Stimulated activated CD8-positive, alpha-beta memory T cell treated with anti-CD3 and anti-CD28 coated beads, Interleukin-15, amount 100 ng/mL, for 1 hour (primary cell): ENCODE measurements at places on chromosomes 2 and 18.

- DNase-seq = no peak
These were observed 51.3 kb downstream of the C2orf76 start for GRCh38 chr2:119315241-119315925.

DNA sequence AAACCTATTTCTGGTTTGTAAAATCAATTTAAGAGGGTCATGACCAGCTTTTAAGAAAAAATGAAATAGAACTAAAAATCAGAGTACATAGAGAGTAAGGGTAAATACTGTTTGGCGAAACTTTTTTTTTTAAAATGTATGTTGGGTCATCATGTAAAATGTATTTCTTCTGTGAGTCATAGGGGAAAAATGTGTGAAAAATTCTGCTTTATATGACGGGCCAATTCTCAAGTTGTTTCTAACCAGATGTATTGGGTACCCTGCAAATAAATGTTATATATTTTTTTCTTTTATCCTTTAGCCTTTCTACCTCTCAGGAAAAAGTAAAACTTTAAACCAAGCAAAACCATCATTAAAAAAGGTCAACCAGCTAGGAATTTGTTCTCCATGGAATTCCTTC is 13.9 kb downstream of the AFTPH start:
- no peak for DNase-seq

- DNase-seq = no peak
These were observed 489 bp downstream of the TRMT61B start for GRCh38 chr2:28869494-28870145.

- DNase-seq = no peak
These were observed 25.1 kb upstream of the ARHGAP25 start for GRCh38 chr2:68709421-68709911.

DNA sequence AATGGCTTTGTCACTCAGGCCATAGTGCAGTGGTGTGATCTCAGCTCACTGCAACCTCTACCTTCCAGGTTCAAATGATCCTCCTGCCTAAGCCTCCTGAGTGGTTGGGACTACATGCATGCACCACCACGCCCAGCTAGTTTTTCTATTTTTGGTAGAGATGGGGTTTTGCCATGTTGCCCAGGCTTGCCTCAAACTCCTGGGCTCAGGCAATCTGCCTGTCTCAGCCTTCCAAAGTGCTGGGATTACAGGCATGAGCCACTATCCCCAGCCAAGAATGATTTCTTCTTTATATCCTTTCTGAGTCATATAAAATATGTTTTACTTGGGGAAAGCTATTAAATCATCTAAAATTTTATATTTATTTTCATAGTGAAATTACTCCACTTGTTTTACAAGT is 61.3 kb downstream of the CYBRD1 start:
- DNase-seq = no peak

DNA sequence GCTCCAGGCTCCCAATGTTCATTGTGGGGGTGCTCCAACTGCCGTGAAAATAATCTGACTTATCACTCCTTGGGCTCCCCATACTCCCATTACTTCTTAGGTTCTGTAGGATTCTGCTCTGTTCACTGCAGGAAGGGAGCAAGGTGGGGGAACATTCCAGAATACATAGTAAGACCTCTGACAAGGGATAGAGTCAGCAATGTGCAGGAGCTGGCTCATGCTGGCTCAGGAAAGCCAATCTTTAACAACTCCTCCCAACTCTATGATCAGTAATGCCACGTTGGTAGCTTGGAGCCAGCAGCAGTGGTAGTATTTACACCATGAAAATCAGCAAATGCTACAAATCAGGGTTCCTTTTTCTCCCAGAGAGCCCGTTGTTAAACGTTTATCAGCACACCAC is 44.4 kb downstream of the FECH start:
- DNase-seq = no peak

DNA sequence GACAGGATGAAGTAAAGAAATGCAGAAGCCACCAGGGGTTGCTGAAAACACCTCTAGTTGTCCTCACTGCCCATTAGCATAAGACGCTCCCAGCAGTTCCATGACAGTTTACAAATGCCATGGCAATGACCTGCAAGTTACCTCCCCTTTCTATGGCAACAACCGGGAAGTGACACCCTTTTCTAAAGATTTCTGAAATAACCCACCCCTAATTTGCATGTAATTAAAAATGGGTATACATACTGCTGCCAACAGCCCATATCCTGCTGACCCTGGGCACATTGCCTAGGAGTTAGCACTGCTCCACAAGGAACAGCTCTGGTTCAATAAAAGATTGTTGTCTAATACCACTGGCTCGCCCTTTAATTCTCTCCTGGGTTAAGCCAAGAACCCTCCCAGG is 178.3 kb upstream of the LRATD1 start:
- DNase-seq = no peak

GRCh38 chr2:84297155-84297554 is 161.9 kb downstream of the SUCLG1 start:
- no peak for DNase-seq

- DNase-seq = no peak
These were observed 18.0 kb downstream of the RNF125 start for GRCh38 chr18:32036506-32037180.

GRCh38 chr2:218878926-218879761 is 1.5 kb upstream of the WNT10A start:
- no peak for DNase-seq

- DNase-seq = no peak
These were observed 107.8 kb upstream of the XPO1 start for GRCh38 chr2:61645911-61646310.

- no peak for DNase-seq
These were observed 62.8 kb upstream of the RBM44 start for GRCh38 chr2:237735798-237736197.

DNA sequence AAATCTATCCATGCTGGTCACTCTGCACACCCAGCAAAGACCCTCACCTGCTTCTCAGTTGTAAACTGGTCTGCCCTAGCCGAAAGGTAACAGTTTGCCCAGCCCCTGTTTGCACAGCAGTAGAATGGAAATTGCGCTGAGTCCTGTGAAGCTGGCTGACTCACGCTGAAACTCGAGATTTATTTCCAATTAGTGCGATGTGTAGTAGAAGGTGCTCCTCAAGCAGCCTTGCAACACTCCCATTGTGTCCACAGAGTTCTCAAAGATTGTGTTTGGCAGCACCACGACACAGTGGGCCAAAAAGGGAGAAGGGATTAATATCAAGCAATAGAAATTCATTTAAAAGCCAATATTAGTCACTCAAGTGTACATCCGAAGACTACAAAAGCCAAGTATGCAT is 21.7 kb upstream of the APCDD1 start:
- no peak for DNase-seq

GRCh38 chr2:158388159-158388558 is 68.4 kb downstream of the CCDC148 start:
- no peak for DNase-seq

DNA sequence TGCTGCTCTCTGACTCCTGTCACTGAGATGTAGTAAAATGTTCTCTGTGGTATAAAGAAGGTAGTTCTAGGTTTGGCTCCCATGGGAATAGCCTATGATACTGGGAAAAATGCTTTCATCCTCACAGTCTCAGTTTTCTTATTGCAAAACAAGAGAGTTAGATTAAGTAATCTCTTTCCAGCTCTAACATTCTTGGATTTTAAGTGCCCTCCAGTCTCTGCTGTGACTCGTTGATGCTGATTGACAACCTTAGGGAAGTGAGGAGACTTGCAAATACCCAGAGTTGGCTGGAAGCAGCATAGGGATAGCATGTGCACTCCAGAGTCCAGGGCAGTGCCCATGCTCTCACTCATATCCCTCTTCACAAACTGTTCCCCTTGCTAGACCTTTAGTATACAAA is 534.9 kb downstream of the SLC4A3 start:
- DNase-seq = no peak

GRCh38 chr2:207227062-207227748 is 61.5 kb upstream of the KLF7 start:
- DNase-seq = no peak

DNA sequence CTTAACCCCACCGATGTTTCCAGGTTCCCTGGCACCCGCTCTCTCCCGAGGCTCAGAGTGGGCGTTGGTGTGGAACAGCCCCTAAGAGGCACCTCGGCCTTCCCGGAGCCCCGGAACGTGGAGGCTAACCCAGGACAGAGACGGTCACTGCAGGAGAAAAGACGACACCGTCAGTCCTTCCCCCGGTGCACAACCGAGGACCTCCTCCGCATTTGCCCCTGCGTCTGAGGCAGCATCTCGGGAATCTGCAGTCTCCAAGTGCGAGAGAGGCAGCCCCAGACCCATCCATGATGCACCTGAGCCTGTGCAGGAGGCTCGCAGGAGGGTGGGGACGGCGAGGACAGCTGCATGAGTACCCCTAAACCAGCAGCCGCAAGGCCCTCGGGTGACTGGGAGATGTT is 204.9 kb upstream of the SALL3 start:
- no peak for DNase-seq

DNA sequence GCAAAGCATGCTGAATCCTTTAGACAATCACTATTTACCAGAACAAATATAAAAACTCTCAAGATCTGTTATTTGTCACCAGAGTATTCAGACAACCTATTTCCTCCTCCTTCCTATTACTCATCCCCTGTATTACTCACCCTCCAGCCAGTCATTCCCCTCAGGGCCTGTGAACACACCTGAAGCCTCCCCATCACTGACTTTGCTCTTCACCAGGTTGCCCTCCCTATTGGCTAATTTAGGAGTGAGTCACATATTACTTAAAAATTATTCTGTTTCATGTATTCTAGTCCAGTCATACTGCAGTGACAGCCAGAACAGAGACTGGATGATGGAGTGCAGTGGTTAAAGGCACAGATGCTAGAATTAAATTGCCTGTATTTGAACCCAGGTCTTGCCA is 3.7 kb upstream of the ATG16L1 start:
- DNase-seq = peak; percentile 14

- DNase-seq = no peak
These were observed 1.4 kb upstream of the RAB3GAP1 start for GRCh38 chr2:135050684-135051083.

DNA sequence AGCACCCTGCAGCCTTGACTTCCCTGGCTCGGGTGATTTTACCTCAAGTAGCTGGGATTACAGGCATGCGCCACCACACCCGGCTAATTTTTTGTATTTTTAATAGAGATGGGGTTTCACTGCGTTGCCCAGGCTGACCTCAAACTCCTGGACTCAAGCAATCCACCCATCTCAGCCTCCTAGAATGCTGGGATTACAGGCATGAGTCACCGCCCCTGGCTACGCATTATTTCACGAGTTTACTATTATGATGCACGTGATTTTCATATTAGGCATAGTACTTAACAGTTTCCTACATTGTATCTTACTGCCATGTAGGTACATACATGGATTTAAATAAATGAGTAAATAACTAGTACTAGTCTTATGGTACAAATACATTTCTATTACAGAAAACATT is 4.4 kb downstream of the DYNC2LI1 start:
- DNase-seq = no peak

DNA sequence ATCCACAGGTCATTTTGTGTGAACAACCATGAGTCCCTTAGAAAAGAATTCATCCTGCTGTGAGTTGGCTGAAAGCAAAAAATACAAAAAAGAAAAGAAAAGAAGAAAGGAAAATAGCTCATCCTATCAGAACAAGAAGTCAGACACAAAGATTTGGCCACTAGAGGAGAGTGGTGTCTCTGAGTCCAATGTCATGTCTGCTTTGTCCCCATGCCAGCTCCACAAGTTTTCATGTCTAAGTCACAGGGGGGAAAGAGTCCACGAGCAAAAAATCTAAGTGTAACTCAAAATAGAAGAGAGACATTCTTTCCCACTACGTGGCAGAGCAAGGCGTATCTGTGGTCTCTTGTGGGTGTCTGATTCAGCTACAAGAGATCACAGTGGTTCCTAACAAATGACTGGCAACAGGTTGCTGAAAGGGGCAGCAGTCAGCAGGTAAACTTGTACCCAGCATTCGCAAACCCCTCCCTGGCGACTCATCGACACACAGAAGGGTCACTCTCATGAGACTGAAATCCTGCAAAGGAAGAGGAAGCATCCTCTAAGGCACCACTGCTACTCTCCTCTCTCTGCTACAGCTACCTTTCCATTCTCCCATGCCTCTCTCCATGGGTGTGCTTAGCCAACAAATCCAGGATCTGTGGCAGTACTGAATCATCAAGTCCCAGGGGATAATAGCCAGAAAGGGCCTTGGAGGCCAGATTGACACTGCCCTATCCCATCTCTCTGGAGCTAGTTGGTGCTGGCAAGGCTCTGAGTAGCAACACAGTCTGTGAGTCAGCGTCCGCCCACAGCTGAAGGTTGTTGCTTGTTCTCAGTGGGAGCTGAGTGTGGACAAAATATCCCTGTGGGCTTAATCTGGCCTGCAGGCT is 123.0 kb upstream of the SLC39A10 start:
- DNase-seq = peak; percentile 20

GRCh38 chr18:47151439-47151838 is 1.1 kb upstream of the HDHD2 start:
- no peak for DNase-seq

DNA sequence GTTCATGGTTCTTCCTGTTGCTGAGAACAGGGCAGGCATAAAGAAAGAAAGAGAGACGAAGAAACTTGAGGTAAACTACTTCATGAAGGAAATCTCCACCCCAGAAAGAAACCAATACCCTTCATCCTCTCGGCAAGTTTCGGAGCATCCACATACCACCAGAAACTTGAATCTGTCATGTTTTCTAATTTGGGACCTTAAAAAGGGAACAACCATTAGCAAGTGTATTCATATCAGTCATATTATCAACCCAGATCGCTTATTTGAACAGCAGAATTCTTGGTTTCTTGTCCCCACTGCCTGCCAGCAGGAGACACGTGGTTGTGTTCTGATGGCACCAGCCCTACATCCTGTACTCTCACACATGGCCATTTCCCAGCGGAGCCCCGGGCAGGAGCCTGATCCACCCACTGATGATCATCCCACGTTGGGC is 53.2 kb upstream of the FZD7 start:
- no peak for DNase-seq

- peak; percentile 7 for DNase-seq
These were observed 46.7 kb upstream of the KCNF1 start for GRCh38 chr2:10864861-10865636.

DNA sequence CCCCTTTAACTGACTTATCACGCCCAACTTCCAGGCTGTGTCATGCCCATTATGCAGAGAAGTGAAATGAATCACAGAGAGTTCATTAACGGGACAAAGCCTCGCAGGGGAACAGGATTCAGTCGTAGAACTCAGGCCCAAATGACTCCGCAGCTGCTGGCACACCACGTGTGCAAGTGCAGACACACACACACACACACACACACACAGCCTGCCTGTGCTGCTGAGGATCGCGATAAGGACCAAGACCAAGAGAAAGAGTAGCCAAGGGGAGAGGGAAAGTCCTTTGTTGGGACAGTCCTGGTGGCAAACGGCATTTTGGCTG is 90.0 kb upstream of the TAF1B start:
- no peak for DNase-seq

- DNase-seq = no peak
These were observed 108.3 kb upstream of the MAPRE2 start for GRCh38 chr18:34932792-34933466.
